Thoracic aorta (tissue), 2 donors: ENCODE measurements at places on chromosomes 6 and 20.

DNA sequence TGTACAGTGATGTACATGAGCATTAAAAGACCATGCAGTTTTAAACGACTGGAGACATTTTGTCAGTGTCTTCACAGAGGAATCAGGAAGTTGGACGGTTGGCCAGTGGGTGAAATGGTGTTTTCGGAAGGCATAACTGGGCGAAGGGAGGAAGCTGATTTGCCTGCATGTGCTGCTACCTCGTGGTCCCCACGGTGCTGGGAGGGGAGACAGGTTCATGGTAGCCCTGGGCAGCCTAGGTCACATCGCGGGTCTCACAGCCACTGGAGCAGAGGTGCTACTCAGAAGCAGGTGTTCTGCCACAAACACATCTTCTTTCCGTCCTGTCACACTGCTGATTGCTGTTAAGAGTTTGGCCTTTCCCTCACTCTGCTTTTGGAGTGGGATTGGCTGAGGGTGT is 35.2 kb downstream of the HIVEP1 start:
- DNase-seq = no peak

- DNase-seq = no peak
Measured at GRCh38 chr6:40135491-40136072, 201.3 kb upstream of the MOCS1 start.

GRCh38 chr6:170179616-170180324 is 111.1 kb downstream of the DLL1 start:
- no peak for DNase-seq

GRCh38 chr20:23167431-23167830 is 81.3 kb upstream of the CD93 start:
- DNase-seq = no peak

GRCh38 chr20:19692685-19693119 is 65.4 kb upstream of the RIN2 start:
- DNase-seq = no peak

- DNase-seq = no peak
Measured at GRCh38 chr6:128039543-128039942, 138.7 kb upstream of the THEMIS start.

- no peak for DNase-seq
Measured at GRCh38 chr6:43804550-43805223, 34.7 kb downstream of the VEGFA start.

DNA sequence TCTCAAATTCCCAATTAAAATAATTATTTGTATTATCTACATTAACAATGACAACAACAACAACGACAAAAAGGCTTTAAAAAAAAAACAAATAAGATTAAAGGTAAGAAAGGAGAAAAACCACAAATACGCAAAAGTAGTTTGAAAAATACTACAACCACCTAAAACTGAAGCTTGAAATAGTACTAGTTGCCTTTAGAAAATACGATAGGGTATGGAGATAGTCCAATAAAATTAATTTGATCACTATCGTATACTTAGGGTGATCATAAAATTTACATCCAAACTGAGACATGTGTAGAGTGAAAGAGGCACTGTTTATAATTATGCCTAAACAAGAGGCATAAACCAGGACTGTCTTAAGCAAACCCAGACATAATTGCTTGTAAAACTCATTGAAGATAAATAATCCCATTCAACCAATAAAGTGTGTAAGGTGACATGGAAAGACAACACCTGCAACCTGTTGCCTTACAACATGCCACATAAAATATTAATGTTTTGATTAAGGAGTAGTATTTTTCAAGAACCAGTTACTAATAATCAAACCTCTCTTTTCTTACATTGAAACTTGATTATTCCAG is 22.7 kb downstream of the REPS1 start:
- no peak for DNase-seq

DNA sequence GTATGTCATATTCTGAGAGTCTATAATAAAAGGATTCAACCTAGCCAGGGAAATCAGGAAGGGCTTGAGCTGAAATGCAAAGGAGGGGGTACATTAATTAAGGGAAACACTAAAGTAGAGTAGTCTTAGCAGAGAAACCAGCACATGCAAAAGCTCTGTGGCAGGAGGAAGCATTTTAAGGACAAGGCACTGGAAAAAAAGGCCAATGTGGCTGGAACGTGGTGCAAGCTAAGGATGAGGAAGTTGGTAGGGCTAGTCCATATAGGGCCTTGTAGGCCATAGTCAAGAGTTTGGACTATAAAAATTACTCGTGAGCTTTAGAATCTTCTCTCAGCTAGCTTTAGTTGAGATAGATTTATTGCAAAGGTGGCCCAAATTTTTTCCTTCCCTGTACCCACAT is 75.2 kb upstream of the TOP1 start:
- no peak for DNase-seq

DNA sequence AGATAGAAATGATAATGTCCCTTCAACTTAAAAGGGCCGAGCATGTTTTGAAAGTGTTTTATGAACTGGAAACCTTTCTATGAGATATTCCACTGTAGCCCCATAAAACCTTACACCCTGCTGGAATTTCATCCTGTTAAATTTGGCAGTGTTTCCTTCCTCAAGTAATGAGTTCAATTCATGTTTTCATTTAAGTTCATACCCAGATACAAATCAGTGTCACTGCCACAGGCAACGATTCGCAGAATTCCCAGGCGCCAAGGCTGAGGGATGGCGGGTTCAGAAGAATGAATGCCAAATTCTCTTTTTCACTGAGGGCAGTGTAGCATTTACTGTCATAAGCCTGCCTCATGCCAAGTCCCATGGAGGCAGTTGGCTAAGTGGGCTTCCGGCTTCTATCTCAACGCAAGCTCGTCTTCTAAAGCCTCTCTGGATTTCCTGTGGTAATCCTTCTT is 511.8 kb upstream of the ID4 start:
- DNase-seq = no peak

GRCh38 chr6:137723273-137724017 is 143.6 kb upstream of the TNFAIP3 start:
- DNase-seq = no peak

DNA sequence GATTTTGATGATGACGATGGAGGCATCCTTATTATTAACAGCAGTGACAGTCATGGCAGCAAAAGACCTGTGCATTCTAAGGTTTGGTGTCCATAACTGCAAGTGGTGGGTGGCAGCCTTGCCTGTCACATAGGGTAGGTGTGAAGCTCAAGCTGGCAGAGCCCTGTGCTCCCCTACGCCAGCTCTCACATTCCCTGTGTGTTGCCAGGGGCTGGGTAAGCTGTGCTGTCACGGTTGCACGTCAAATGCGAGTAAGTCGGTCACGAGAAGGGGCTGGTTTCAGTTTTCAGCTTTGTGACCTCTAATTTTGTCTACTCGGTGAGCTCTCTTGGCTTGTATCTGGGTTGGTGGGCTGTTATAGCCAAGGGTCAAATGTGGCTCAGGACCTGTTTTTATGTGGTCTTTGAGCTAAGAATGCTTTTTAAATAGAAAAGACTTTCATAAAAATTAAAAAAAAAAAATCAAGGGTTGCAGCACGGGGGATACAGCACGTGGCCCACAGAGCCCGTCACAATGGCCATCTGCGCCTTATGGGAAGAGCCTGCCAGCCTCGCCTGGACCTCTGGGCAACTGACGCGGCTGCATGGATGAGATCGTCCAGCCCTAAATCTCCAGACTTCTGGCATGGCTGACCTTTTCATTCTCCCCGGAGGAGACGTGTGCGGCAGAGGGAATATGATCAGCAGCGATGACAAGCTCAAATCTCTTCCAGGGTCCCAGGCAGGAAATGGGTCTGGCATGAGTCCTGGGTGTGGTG is 148.5 kb downstream of the PHACTR3 start:
- no peak for DNase-seq

DNA sequence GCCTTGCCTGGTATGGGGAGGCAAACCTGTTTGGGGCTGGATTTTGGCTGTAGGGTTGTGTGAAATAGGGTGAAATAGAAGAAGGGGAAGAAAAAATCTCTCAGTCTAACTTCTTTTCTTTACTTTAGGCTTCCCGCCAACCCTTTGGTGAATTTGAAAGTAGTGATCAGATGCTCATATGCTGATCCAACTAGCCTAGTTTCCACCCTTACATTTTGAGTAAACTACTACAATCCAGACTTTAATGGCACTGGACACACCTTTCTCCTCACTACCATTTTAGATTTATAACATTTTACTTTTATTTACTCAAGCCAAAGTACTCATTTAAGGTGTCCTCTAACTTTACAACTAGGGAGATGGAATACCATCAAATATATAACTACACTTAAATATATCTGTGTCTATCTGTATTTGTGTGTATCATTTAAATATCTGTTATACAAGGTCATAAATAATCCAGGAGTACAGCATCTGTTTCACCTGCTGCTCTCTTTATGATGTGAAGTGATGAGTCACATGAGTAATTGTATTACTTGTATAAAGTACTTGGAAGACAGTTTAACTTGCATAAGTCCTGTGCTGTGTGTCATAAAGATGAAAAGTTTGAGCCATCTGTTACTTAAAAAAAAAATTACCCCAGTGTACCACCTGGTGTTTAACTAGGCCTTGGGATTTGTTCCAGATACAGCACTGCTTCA is 172.1 kb downstream of the CDKAL1 start:
- DNase-seq = no peak

DNA sequence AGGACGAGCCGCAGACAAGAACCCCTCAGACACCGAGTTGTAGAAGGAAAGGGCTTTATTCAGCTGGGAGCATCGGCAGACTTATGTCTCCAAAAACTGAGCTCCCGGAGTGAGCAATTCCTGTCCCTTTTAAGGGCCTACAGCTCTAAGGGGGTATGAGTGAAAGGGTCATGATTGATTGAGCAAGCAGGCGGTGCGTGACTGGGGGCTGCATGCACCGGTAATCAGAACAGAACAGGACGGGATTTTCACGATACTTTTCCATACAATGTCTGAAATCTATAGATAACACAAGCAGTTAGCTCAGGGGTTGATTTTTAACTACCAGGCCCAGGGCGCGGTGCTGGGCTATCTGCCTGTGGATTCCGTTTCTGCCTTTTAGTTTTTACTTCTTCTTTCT is 226.4 kb upstream of the PLCB4 start:
- DNase-seq = no peak

GRCh38 chr6:158009114-158009891 is 27.6 kb downstream of the SYNJ2 start:
- DNase-seq = no peak

DNA sequence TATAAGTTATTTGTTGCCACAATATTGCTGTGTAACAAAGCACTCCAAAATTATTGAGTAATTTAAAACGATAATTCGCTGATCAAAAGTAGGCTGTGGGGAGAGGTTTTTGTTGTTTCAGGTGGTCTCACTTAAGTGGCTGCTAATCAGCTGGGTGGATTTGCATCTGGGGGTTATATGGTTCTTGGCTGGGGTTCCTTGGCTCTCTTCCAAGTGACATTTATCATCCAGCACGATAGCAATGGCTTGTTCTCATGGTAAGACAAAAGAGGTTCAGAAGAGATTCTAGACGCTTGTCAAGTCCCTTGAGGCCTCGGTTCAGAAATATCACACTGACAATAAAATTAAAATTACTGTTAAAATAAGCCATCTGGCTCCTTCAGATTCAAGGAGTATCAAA is 1648.8 kb downstream of the GRIK2 start:
- no peak for DNase-seq

- DNase-seq = no peak
Measured at GRCh38 chr6:161536224-161536630, 262.4 kb upstream of the AGPAT4 start.

GRCh38 chr6:11613336-11613735 is 75.8 kb downstream of the TMEM170B start:
- DNase-seq = no peak

- no peak for DNase-seq
Measured at GRCh38 chr6:45569210-45569945, 191.6 kb upstream of the SUPT3H start.

- no peak for DNase-seq
Measured at GRCh38 chr6:75480425-75480824, 13.2 kb downstream of the FILIP1 start.
